NCI-H1436 (cell line): ENCODE measurements at places on chromosomes 6 and 20.

GRCh38 chr20:45911486-45912343, at the start of gene PLTP:
PLTP (minus strand) TSS chr20:45912155; CDS start chr20:45911452, 703 bp downstream.
- no peak for DNase-seq

DNA sequence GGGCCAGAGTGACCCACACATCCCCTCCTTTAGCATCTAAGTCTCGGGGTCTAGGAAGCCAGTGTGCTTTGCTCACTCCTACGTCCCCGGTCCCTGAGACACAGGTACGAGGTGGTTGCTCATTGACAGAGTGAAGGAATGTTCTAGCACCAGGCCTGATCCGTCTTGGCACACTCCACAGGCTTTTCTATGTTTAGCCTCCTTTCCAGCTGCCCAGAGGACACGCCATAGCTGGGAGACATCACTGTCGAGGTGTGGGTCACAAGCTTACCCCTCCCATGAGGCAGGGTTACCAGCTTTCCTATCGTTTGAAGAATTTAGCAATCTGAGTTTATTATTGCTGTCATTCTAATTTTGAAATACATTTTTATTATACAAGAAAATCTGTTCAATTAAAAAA, 30.4 kb upstream of the IER3 start:
- DNase-seq, result no peak

- no peak for DNase-seq
These were observed 32.5 kb downstream of the DLL1 start for GRCh38 chr6:170258407-170258806.

DNA sequence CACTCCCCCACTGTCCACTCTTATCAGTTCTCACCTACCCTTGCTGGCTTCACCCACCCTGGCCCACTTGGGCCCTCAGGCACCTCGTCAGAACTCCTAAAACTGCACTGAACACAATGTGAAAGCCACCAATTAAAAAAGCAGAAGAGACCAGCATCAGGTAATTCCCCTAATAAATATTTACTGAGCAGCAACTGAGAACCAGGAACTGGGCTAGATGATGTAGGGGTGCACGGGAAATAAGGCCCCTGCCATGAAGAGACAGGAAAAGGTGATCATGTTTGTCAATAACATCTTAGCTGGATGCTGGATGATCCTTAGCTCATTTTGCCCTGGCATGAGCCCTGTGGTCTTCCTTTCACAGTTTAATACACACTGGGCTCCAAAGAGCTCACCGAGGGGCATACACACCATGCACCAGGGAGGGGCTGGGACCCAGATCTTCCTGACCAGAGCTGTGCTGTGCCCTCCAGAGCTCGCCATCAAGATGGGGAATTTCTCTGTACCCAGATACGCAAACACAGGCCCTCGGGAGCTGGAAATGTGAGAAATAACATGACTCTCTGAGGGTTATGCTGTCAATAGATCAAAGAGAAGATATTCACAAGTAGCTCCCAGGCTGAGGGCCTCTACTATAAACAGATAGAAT, 113.6 kb upstream of the SLC22A16 start:
- DNase-seq, result no peak

GRCh38 chr6:119162134-119162775, 83.8 kb upstream of the FAM184A start:
- no peak for DNase-seq
